ENCODE measurements at places on chromosomes 16 and 17.

DNA sequence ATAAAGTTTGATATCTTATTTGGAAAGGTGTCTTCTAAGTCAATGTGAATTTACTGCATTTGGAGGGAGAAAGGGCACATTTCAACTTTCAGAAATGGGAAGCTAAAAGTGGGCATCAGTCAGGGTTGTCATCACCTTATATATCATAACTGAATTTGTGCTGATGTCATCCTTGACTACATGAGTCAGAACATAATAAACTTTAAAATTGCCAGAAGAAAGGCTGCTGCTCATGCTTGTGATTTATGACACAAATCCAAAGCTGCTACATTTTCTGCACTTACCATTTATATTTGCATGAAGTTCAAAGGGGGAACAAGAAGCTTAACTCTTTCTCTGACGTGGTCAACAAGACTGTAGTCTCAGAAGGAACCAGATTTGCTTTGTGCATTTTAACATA is 196.6 kb downstream of the UTP18 start:
- DNase-seq, result no peak

DNA sequence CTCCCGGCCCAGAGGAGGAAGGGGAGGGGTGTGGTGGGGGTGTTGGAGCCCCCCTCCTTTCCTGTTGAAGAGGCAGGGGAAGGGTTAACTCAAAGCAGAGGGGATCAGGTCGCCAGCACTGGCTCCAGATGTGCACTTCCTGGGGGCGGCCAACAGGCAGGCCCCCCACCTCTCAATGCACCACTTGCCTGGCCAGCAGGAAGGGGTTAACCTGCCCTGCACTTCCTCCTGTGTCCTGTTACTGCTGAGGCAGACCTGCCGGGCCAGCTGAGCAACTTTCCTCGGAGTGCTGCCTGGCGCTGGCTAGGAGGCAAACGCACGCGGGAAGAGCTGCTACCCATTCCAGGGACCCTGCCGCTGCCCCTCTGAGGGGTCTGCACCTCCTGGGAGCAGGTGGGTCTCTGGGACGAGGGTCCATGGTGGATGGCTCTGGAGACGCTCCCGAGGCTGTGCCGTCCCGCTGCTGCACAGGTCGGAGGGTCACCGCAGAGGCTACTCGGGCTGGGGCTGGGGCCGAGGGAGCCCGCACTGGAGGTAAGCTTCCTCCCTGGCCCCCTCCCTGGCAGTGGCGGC is at the start of gene EPN3:
Gene EPN3, plus strand, starts transcription at position 284 of the 573 bp plus-strand sequence. CDS start 3,822 bp downstream, outside the sequence.
- no peak for DNase-seq

DNA sequence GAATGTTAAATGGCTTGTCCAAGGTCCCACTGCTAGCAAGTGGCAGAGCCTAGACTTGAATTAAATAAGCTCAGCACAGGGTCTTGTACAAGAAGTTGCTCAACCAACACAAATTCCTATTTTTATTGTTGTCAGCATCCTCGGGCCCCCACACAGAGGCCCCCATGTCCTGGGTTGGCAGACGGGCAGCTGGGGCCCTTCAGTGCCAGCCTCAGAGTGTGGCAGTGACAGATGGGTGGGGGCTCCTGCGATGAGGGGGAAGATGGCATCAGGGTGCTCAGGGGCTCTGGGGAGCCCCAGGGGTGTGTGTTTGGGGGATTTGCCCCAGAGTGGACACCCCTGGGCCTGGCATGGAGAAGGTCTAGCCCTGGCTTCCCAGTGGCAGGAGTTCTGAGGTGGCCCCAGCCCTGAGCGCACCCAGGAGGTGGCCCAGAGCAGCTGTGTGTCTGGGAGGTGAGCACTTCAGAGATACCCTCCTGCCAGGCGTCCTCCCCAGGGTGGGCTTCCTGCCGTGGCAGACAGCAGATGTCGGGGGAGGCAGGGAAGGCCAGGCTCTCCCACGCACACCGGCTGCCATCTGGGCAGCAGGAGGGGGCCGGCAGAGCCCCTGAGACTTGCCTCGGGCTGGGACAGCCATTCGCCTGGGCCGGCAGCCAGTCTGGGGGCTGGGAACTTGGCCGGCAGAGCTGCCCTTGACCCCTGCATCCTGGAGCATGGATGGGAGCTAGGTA is 150.8 kb downstream of the C16orf78 start:
- no peak for DNase-seq

GRCh38 chr16:85676466-85676865 is 12.3 kb downstream of the GINS2 start:
- no peak for DNase-seq

GRCh38 chr17:77498791-77499698 is 358.3 kb downstream of the SEC14L1 start:
- no peak for DNase-seq

GRCh38 chr17:50114849-50115357 is 15.1 kb downstream of the SAMD14 start:
- no peak for DNase-seq

DNA sequence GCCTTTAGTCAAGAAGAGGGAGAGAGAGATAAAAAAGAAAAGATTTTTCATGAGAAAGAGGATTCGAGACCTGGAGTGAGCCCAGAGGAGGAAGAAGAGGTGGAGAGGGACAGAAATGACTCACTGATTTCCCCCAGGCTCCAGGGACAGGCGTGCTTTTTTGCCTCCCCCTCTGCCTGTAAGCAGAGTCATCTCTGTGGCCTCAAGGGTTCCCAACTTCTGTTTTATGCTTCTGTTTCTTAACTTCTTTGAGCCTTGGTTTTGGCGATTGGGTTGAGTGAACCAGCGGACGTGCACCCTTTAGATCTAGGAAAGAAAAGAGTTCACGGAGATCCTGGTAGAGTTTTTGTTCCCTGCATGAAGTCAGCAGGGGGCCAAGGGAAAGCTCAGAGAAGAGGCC is 147.9 kb upstream of the NOL11 start:
- no peak for DNase-seq

DNA sequence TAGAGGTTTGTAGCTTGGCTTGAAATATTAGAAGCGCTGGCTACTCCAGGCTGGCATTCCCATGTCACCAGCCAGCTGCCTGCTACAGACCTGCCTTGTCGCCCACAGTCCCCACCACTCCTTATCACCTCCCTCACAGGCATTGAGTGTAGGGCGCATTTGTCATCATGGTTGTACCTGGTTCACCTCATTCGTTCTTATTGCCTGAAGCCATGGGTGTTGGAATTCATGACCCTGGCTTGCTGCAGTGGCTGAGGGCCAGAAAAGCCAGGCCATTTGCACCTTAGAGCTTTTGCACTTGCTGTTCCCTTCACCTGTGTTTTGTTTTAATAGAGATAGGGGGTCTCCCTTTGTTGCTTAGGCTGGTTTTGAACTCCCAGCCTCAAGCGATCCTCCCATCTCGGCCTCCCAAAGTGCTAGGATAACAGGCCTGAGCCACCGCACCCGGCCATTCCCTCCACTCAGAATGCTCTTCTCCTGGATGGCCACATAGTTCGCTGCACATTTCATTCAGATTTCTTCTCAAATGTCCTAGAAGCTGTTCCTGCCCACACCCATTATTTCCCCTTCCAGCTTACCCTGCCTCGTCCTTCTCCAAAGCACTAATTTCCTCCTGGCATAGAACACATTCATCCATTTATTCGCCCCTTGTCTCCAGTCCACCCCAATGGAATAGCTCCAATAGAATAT is 97.6 kb downstream of the C16orf78 start:
- no peak for DNase-seq

GRCh38 chr17:82269138-82269881 is 4.2 kb downstream of the CSNK1D start:
- no peak for DNase-seq

- no peak for DNase-seq
Measured at GRCh38 chr16:12078405-12079280, 102.1 kb downstream of the SNX29 start.

DNA sequence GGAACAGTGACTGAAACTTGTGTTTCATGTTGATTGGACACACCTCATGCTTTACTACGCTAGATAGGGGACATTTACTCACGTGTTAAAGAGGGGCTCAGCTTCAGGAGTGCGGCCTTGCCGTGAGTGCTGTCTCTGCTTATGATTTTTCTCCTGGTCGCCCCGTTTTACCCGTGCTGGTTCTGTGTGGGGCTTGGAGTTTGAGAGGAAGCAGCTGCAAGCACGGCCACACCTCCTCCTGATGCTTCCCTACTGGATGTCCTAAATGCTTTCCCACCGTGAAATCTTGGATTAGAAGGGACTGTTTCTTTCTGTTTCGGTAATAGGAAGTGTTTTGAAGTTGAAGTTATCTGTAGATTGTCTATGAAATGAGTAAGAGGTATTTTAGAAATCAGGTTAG is 54.0 kb upstream of the ZNF750 start:
- DNase-seq, result peak; percentile 65

GRCh38 chr16:67327743-67328142 is 1.1 kb downstream of the LRRC36 start:
- no peak for DNase-seq

DNA sequence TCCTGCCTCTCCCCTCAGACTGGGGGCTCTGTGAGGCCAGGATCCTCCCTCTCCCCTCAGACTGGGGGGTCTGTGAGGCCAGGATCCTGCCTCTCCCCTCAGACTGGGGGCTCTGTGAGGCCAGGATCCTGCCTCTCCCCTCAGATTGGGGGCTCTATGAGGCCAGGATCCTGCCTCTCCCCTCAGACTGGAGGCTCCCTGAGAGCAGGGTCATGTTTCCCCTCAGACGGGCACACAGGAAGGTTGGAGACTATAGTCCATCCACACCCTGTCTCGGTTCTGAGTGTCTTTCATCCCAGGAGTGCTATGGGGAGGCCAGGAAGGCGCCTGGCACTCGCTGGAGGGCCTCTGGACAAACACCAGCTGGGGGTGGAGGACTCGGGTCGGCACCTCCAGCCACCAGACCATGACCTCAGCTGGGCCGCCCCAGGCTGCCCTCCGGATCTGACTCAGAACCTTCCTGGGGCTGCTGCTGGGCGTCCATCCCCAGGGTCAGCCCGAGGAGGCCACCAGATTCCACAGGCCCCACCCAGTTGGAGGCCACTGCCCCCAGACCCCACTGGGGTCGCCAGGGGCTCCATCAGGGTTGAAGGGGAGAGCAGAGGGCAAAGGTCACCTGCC is 21.9 kb upstream of the DLX4 start:
- no peak for DNase-seq

DNA sequence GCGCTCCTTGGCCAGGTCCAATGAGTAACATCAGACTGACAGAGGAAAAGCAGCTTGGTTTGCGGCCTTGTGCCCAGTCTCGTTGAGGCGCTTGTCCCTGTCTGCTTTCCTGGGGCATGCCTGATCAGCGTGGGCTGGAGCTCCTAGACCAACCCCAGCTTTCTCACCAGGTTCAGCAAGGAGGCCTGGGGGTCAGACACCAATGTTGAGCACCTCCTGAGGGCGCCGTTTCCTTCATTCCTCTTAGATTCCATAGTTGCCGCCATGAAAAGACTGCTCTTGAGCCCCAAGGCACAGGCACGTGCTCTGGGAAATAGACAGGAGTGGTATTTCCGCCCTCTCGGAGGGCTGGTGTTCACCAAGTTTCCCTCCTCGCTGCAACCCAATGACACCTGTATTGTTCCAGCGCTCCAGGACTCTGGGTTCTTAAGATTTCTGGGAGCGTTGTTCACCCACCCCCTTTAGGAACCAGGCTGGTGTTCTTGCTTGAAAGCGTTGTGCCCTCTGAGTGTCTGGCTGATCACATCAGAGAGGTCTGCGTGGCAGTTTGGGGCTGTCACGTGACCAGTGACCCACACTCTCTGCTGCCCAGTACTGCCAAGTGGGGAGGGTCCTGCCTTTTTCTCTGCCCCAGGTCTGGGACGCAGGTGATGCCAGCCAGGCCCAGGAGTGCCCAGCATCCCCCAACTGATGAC is 18.0 kb downstream of the KCTD2 start:
- DNase-seq, result no peak

GRCh38 chr17:58267347-58268324 is 13.1 kb downstream of the MPO start:
- DNase-seq, result no peak

GRCh38 chr17:9021992-9022572 is 772 bp downstream of the NTN1 start:
- no peak for DNase-seq

DNA sequence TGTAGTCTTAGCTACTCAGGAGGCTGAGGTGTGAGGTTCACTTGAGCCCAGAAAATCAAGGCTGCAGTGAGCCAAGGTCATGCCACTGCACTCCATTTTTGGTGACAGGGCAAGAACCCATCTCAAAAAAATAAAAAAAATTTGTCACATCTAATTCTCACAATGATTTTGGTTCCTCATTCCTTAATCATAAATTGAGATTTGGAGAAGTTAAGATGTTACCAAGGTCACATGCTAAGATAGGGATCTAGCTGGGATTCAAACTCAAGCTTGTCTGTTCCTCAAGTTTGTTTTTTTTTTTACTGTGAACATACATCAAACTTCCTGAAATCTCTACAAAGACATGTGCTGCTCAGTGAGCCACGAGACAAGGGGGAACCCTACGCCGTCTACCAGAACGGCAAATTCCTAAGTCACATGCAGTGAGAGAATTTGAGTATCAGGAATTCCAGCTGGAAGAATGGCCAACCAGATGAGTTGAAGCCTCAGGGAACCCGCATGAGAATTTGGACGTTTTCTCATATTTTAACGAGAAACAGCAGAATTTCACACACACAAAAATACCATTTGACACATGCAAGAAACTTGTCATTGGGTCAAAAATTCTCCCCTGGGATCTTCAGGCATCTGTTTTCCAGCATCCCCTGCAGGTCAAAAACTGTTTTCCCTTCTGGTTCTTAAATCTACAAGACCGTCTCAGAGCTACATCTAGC is 414.1 kb upstream of the GOT2 start:
- peak; percentile 67 for DNase-seq

DNA sequence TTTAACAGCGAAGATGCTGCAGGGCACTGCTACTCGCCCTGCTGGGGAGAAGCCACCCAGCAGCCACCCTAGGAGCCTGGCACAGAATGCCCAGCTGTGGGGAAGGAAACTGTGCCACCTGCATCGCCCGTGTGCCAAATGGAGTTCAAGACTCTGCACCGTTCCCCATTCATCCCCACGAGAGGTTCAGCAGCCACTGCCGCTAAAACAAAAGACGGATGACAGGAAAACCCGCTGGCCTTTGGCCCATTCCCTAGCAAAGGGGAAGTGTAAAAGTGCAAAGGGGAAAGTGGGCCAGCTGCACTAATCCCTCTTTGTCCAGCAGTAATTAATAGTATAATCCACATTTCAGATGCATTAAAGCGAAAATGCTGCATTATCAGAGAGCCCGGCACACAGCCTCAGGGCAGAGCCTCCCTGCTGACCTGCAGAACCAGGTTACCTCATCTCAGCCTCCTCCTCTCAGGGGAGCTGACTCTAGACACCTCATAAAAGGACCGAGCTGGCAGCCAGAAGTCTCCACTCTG is 37.7 kb downstream of the ZFHX3 start:
- no peak for DNase-seq

DNA sequence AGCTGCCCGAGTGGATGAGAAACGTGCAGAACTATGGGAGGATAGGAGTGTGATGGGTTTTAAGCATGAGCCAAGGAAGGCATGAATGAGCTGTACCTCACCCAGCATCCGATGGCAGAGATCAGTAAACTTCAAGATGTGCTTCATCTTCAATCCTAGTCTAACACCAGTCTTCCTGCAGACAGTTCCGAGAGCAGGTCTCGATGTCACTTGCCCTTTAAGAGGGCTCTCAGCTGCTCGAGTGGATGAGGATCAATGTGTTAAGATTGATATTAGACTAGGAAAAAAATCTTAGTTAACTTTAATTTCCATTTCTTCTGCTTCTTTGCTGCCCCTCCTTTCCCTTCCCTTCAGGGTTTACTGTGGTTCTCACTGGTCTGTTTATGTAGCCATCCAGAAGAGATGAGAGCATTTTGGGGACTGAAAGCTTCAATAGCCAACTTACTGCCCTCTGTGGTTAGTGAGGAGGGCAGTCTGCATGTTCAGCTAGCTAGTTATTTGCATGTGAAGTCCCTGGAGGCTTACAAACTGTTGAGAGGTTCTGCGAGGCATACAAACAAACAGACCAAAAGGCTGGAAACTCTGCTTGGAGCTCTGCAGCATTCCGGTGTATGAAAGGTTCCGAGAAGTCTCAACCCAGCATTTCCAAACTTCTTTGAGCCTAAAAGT is 15.3 kb downstream of the KLHL36 start:
- no peak for DNase-seq
